ENCODE measurements at places on chromosomes 11 and 22.
A peak's percentile ranks its signal among the peaks of the same experiment; 100 is the strongest.

GRCh38 chr11:65988791-65989592 is 13.0 kb downstream of the EIF1AD start:
- peak; percentile 94 for DNase-seq

GRCh38 chr11:61077936-61078335 is 24.4 kb upstream of the CD5 start:
- DNase-seq: no peak

DNA sequence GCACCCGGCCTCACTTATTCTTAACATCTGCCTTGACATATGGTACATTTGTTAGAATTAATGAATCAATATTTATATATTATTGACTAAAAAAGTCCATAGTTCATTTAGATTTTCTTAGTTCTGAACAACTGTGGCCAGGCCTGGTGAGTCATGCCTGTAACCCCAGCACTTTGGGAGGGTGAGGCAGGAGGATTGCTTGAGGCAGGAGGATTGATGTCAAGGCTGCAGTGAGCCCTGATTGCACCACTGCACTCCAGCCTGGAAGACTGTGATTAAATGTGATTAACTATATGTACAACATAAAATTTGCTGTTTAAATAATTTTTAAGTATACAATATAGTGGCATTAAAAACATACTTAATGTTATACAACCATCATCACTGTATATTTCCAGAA is 5.6 kb downstream of the UVRAG start:
- DNase-seq: no peak

GRCh38 chr11:69686856-69687255 is 11.7 kb upstream of the LTO1 start:
- no peak for DNase-seq

GRCh38 chr22:20237480-20238440 is 30.4 kb downstream of the RTN4R start:
- no peak for DNase-seq

GRCh38 chr11:8257003-8257664 is 6.5 kb downstream of the LMO1 start:
- DNase-seq: no peak

DNA sequence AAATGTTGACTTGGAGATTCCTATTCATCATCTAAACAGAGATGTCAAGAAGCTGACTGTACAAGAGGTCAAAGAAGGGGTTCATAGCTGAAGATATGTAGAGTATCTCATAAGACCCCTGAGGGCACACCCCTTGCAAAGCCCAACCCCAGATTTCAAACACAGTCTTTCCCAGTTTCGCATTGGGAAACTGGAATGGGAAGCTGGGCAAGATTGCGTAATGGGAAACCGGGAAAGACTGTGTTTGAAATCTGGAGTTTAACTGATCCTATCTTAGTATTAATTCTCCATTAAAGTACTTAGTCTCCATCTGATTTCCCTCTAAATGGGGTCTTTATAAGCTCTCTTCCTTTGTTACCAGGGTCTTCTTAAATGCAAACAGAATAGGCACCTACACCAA is 99.5 kb downstream of the FAM76B start:
- DNase-seq: no peak

GRCh38 chr11:66800720-66801428 is 42.4 kb upstream of the RCE1 start:
- DNase-seq: no peak

DNA sequence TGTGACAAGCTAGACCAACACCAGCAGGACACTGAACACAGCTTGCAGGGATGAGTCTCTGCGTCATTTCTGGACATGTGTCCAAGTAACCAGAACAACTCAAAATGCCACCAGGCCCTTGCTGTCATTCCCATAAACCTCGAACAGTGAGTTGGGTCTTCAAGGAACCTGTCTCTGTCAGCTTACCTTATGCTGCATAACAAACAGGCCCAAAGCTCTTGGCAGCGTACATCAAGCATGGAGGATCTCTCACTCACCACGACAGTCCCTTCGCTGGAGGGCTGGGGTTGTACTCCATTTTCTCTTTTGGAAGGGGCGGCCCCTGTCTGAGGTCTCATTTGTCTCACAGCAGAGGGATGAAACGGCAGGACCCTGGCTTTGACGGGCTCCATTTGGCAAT is 6.8 kb downstream of the CDKN1C start:
- no peak for DNase-seq

DNA sequence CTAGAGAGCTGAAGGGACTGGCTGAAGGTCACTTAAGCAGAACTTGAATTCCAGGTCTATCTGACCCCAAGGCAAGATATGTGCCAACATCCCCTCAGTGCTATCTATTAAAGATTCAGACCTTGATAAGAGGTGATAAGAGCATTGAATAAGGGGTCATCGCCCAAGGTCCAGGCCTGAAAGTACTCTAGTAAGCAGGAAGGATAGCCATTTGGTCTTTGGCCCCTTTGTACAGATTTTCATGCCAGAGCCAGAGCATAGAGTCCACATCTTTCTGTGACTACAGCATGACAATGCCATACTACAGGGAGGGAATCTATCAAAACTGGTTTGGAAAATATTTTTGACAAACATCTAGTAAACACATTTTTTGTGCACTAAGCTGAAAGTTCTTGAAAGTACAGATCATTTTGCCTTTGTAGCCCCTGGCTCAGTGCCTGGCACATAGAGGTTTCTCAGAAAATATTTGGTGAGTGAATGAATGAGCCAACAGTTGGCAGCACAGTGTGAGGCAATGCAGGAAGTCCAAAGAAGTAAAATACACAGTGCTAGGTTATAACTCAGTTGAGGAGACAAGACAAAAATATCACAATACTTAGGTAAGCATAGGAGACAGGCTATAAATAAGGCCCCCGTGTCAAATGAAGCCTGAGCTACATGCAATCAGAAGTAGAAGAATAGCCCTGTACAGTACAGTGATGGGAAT is 15.1 kb upstream of the RRAS2 start:
- no peak for DNase-seq

DNA sequence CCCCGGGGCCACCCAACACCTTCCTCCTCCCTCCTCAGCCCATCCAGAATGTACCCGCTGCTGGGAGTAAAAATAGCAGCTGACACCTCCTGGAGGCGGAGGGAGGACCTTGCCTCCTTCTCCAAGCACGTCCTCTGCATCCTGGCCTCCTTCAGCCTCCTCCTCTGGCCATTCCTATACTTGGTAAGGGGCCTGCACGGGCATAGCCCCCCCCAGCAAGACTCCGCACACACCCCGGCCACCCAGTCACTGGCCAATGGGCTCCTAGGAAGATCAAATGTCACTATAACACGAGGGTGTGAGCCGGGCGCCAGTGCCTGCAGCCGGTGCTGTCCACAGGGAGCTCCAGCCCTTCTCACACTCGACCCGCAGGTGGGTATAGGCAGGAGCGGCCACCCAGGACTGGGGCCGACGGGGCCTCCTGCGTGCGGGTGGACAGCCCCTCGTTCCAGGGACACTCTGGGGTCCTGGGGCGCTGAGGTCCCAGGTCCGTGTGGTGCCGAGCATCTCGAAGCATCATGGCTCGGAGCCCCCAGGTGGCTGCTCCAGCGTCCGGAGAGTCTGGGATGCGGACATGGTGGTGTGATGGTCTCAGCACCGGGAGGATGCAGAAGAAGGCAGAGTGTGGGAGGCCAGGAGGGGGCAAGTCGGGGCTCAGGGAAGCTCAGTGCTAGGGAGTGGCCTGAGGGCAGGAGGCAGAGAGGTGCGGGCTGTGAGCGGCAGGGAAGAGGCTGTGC is at the start of gene TNNT3:
Gene TNNT3 (plus strand): TSS at position 313 of the 737 bp plus-strand sequence. CDS start 3,172 bp downstream, outside the sequence.
- DNase-seq: no peak

DNA sequence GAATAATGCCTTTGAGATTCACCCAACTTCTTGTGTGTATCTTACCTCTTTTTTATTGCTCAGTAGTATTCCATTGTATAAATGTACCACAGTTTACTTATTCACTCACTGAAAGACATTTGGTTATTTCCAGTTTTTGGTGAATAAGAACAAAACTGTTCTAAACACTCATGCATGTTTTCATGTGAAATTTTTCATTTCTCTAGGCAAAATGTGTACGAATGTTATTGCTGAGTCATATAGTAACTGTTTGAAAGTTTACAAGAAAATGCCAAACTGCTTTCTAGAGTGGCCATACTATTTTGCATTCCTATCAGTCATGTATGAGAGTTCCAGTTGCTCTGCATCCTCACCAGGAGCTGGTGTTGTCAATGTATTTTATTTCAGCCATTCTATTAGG is 8.8 kb upstream of the EMSY start:
- no peak for DNase-seq

- no peak for DNase-seq
Measured at GRCh38 chr11:71119656-71120269, 132.6 kb downstream of the SHANK2 start.

DNA sequence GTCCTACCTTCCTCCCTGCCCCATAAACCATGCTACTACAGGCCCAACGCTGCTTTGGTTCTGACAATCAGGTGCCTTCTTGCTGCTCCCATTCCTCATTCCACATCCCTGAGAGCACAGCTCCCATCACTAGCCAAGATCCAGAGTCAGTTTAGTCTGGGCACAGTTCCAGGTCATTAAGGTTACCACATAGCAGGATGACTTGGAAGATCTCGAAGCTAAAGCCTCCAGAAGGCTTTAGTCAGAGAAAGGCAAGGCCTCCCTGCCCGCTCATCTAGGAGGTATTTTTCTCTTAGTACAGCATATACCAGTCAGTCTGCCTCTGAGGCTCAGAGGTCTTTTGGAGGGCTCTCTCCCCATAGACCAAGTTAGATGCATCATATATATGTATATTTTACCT is 30.3 kb downstream of the TRIM66 start:
- DNase-seq: no peak

DNA sequence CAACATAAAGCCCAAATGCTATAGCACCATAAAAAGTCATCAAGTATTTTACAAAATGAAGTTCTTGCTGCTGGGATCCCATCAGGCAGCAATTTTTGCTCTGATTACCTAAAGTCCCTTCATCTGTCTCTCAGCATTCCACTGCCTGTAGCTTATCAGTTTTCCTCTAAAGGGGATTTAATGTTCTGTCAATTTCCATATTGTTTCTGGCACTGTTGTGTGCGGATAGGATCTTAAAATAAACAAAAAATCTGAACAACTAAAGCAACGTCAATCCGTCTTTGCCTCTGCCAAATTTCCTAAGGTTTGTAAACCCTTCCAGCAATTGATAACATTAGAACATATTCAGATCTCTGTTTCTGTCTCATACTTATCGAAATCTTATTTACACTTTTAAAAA is 1126.3 kb upstream of the RAG2 start:
- no peak for DNase-seq

DNA sequence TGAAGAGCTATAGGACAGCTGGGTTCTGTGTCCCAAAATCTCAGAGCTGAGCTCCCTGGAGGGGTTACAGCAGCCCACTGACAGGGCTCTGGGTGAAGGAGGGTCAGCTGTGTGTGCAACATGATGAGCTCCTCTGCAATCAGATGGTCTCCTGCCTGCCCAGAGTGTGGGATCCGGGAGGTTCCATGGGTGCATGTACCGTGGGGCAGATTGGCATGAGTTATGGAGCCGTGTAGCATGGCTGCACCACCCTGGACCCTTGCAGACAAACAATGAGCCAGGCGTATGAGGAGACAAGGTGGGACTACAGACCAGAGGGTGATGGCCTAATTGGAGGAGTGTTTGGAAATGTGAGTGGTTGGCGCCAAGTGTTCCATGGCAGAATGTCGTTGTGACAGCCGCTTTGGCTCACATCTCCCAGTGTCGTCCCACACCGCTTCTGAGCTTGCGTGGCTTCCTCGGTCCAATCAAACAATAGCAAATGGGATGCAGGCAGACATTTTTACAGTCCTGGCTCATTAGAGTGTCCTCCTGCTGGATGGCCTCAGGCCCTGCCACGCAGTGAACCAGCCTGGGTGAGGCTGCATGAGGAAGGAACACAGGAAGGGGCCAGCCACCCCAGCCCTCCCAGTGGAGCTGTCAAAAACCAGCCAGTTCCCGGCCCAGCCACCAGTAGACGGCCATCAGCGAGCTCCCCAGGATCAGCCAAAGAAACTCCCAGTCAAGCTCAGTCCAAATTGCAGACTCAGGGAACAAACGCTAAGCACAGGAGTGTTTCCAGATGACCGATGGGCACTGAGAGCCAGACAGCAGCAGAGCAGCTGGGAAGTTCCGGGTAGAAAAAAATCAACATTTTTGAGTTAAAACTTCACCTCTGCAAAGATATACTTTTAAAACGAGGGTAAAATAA is 1066.9 kb downstream of the BRD1 start:
- DNase-seq: no peak

DNA sequence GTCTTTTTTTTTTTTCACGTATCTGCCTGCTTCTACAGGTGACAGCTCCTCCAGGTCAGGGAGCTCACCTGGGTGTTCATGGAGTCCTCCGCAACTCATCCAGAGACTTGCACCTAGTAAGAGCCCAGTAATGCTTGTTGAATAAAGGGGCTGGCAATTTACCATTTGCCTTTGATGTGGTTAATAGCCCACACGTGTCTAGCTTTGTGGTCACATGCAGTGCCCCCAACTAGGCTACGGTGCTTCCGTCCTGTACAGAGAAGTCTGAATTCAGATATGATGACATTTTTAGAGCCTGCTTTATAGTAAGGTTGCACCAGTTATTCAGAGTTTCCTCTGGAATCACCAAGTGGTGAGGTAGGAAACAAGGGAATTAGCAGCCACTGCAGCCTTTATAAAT is 199.4 kb upstream of the MTMR2 start:
- DNase-seq: no peak

DNA sequence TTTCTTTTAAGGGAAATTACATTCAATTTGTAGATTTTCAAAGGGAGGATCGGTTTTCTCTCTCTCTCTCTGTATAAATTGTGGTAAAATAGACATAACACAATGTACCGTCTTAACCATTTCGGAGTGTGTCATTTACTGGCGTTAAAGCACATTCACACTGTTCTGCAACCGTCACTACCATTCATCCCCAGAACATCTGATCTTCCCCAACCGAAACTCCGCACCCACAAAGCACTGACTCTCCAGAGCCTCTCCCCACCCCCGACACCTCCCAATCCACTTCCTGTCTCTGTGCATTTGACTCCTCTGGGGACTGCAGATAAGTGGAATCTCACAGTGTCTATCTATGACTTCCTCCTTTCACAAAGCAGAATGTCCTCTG is 15.9 kb upstream of the GRAMD4 start:
- no peak for DNase-seq

DNA sequence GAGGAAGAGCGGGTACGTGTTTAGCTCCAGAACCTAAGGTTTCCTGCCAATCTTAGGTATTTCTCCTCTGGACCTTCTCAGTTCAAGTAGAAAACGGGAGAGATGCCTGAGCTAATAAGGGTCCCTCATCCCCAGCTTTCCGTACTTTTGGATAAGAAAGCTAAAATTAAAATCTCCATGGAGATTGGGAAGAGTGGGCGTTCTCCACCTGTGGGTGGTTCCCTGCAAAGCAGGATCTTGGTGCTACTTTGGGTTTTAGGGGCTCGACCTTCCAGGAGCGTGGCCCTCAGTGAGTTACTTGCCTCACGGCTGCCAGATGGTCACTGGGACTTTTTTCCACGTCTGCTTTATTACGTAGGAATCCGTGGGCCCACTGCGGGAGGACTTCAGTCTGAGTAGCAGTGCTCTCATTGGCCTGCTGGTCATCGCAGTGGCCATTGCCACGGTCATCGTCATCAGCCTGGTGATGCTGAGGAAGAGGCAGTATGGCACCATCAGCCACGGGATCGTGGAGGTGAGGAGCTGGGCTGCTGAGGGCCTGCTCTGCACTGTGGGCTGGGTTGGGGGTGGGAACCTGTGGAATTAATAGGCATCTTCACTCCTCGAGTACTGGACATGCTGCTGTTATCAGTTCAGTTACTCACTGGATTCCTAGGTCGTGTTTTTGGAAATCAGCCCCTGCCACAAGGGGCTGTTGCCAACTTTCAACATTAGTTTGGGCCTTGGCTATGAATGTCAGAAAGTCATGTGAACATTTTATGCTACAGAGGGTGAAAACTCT is 17.8 kb upstream of the ST14 start:
- no peak for DNase-seq
